ENCODE measurements at places on chromosomes 2 and 18. TPM values are rescaled to one million over a fixed set of nuclear protein-coding genes. Genes with fewer than 3 reads are reported as not detected.
A peak's percentile ranks its signal among the peaks of the same experiment; 100 is the strongest.

DNA sequence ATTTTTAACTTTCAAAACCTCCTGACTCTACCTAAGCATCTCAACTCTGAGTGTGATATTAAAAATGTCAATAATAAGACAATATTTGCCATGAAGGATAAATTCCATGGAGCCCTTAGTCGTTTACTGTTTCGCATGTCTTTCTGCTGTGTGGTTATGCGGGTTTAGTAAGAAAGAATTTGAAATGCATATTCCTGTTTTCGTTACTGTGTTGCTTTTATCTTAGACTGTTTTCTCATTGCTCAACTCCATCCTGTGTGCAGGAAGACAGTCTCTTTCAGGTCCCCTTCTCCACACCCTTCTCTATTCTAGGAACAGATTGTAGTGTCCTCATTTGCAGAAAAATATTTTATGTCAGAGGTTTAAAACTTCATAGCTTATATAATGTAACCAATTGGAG lies 82.5 kb upstream of the MAP3K20 start:
- no peak for DNase-seq

- DNase-seq = no peak
These were observed 29.3 kb upstream of the MFSD6 start for GRCh38 chr2:190378880-190379237.

DNA sequence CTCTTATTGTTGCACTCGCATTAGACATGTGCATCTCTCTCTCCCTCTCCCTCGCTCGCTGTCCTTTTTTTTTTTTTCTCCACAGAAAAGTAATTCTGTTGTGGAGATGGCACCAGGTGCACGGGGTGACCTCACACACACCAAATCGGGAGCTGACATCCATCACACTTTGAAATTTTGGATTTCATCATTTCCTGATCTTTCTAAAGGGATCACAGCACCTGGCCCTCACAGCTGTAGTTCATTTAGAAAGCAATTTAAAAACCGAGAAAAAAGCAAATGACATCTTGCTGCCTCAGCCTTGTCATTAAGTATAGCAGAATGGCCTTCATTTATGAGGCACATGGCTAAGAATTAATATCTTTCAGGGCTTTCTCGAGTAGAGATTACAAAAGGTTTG lies 717.2 kb downstream of the RNF144A start:
- no peak for DNase-seq

DNA sequence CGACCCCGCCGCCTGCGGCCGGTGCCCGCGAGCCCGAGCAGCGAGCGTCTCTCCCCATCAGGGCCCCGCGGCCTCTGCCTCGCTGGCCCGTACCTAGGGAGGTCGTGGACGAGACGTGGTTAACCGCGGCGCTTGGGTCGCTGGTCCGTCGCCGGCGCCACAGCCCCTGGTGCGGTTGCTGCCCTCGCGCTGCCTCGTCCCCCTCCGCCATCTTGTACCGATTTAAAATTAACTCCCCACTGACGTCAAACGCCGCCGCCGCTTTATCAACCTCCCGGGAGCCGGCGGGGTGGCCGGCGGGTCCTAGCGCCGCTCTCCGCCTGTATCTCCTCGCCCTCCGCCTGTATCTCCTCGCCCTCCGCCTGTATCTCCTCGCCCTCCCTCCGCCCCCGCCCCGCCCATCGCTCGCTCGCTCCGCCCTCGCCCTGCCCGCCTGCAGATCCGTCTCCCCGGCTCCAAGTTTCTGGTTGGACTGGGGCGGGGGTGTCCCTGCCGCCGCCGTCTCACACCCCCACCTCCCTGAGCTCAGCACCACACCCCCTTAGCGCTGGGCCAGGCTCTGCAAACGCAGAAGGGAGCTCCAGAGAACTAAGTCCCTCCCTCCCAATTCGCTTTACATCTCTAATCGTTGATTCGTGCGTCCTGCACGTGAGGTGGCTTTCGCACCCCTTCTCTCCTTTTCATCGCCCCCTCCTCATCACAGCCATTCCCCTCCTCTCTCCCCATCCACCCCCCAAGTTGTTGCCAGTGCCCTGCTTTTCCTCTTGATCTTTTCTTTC lies at the start of gene ATL2:
Gene ATL2, minus strand, starts transcription at position 224 of the 779 bp plus-strand sequence. Its CDS starts 13 bp downstream, at position 211.
- peak; percentile 96 for DNase-seq

DNA sequence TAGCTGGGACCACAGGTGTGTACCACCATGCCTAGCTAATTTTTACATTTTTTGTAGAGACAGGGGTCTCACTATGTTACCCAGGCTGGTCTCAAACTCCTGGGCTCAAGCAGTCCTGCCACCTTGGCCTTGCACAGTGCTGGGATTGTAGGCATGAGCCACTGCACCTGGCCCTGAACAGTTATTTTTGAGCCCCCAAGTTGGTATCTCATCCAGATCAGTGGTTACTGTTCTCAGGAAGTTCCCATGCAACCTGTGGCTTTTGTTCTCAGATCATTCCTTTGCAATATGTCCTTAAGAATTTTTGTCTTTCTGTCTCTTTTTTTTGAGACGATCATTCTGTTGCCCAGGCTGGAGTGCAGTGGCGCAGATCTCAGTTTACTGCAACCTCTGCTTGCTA lies 7.7 kb upstream of the CCDC138 start:
- DNase-seq = no peak

GRCh38 chr2:98470851-98471255 lies 26.2 kb downstream of the INPP4A start:
- no peak for DNase-seq

The OSBPL6 gene
- total RNA-seq = 39.1 TPM

The KIF5C gene
- 419 TPM for total RNA-seq

The CCDC148 gene
- total RNA-seq = 9.9 TPM

The TAF1B gene
- total RNA-seq = 22.7 TPM

GRCh38 chr18:3089579-3089978 lies 76.6 kb upstream of the LPIN2 start:
- DNase-seq = no peak

GRCh38 chr2:95062242-95063085 lies 37.0 kb downstream of the MAL start:
- DNase-seq = no peak

DNA sequence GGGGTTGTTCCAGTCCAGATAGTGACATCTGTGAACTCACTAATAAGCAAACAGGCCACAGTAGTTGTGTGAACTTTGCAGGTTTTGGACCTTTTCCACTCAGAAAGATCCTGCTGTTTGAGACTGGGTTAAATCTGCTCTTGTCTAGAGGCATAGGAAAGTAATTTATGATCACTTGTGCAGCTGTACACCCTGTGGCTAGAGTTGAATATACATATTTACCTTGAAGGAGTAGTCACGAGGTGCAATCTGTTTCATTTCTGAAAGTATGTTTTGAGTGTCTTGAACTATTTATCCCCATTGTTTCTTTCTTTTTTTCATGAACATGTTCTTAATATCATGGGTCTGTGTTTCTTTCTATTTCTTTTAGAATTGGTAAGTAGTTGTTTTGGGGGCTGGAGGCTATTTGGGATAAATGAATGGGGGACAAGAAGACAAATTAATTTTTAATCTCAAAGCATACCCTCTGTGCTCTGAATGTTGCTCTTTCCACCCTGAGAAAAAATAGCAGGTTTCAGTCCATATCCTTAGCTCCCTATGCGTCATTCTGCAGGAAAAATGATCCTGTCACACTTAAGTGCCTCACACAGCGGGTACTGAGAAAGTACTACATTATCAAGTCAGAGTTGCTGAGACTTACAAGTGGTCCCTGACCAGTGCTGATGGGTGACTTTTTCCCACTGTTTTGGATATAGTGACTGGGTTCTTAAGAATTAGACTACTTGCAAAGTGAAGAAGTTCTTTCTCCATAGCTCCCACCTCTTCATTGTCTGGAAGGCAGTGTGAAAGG lies 28.2 kb downstream of the DCC start:
- no peak for DNase-seq

The UGT1A10 gene
- not detected for total RNA-seq

GRCh38 chr2:120720231-120720630 lies 15.4 kb upstream of the GLI2 start:
- no peak for DNase-seq

The CDK15 gene
- total RNA-seq = not detected

The BOK gene
- total RNA-seq = 84.4 TPM

DNA sequence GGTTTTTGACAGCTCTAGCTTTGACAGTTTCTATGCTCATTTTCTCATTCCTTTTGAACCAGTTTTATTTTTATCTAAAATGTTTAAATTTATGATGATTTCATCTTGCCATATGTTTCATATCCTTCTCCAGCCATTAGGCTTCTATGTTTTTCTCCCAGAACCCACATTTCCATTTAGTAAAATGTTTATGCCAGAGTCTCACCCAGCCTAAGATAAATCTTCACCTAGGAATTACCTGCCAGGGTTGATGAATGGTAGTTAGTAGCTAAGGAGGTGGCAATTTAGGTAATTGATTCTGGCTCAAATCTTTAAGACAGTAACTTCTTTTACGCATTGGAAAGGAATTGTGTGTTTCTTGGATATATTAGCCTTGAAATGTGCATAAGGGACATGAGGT lies 83.6 kb downstream of the PRKRA start:
- DNase-seq = no peak

The TCF23 gene
- total RNA-seq = not detected

DNA sequence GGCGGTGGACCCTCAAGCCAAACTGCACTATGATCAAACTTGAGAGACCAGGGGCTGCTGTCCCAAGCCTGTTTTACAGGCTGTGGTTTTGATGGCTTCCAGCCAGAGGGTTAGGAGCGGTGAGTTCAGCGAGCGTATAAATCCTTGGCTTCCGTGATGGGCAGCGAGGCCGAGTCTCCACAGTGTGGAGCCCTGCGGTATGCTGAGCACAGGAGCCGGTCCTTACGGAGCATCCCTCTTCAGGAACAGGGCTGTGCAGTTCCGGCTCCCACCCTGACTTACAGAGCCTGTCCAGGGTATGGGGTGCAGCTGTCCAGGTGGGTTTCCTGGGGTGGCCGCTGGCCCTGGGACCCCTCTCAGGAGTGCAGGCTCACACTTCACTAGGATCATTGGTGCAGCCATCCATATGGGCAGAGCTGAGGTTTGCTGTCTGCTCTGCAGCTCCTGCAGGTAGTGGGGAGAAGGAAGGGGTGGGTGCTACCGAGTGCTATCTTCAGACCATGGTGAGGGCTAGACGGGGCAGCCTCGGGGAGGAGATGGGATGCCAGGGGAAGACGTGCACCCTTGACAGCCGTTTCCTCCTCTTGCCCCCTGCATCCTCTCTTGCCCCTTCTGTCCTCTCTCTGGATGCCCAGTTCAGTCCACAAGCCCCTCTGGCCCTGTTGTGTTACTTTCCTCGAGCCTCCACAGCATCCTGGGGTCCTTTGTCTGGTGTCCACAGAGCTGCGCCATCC lies 104.3 kb downstream of the FAM210A start:
- DNase-seq = no peak

The C2orf66 gene
- not detected for total RNA-seq

The GULP1 gene
- 34.0 TPM for total RNA-seq

- no peak for DNase-seq
These were observed 54.7 kb downstream of the KCTD18 start for GRCh38 chr2:200454927-200455801.

The MYCN gene
- total RNA-seq = 5.1 TPM

The CHRNA1 gene
- 0.53 TPM for total RNA-seq

The ANKRD53 gene
- 0.59 TPM for total RNA-seq

- DNase-seq = no peak
These were observed 145.3 kb upstream of the SLC35G4 start for GRCh38 chr18:11464129-11464528.

DNA sequence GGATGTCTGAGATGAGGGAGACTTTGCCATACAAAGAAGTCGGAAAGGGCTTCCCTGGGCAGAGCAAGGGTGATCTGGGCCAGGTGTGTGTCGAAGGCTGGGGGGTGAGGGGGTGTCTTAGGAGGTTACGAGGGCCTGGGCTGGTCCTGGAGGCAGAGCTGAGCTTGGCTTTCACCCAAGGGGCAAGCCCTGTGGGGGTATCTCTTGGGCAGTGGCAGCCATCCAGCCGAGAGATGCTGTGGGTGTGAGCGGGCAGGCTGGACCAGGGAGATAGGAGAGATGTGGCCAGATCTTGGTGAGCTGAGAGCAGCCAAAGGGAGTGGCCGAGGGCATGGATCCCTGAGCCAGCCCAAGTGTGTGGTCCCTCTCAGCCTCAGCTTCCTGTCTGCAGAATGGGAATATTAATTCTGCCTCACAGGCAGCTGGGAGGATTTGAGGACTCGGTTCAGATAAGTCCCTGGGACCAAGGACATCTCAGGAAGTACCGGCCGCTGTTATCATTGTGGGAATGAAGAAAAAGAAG lies 33.0 kb downstream of the MAL start:
- peak; percentile 49 for DNase-seq

The CNTNAP5 gene
- 20.8 TPM for total RNA-seq

DNA sequence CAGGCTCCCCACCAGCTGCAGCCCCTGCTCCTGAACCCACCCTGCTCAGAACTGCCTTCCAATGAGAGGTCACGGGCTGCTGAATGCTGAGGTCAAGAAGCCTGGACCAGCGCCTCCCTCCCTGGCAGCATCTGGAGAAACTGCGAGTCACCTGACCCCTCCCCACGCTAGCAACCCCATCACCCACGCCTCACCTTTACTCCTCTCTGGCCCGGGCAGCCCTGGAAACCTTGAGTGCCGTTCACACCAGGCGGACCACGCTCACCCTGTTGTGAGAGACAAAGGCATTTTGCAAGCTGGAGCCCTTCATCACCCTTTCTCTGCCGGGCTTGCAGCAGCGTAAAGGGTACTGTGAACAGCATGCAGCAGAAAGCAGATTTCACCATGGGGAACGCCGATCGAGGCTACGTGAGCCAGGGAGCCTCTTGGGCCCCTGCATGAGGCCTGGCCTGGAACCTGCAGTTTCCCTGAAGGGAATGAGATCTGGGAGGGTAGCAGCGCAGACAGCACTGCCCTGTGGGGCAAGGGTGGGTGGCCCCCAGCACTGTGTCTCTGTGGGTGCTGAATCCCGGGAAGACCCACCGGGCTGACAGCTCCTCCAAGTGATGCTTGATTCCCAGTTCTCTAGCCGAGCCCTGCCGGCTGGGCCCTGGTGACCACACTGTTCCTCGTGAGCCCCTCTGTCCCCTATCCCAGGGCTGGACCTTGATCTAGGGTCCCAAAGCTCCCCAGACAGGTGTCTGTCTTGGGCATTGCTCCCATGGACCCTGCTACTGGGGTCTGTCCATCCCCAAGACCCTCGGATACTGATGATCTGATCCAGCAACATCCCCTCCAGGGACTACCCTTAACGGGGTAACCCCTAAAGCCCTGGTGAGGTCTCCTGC lies 53.8 kb downstream of the COL6A3 start:
- DNase-seq = no peak

- DNase-seq = no peak
These were observed 57.8 kb upstream of the NEUROD1 start for GRCh38 chr2:181738074-181738473.

DNA sequence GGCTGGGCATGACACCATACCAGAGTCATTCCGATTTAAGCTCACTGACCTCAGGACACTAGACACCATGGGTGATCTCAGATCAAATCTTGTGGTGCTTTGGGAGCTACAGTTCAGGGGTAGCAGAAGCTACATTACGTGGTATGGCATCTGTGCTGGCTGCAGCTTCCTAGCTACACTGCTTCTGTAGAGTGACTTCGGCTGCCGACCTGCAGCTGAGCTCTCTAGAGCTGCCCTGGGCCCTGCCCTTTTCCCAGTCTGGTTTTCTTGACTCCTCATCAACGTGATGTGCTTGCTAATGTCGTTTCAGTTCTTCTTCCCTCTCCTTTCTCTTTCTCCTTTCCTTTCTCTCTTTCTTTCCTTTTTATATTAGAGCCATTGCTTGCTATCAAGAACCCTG lies 100.2 kb downstream of the AP1S3 start:
- no peak for DNase-seq

- DNase-seq = no peak
These were observed 166.3 kb upstream of the SKOR2 start for GRCh38 chr18:47417807-47418206.

The LDLRAD4 gene
- total RNA-seq = 107 TPM

The LYPD1 gene
- total RNA-seq = 12.3 TPM

GRCh38 chr2:196101325-196101991 lies 32.8 kb upstream of the DNAH7 start:
- DNase-seq = no peak

The UGT1A6 gene
- not detected for total RNA-seq

GRCh38 chr2:12442476-12442847 lies 274.3 kb upstream of the TRIB2 start:
- DNase-seq = no peak

All from dorsolateral prefrontal cortex (tissue), 122 donors.